ENCODE measurements at places on chromosomes 4 and X. TPM values are rescaled to one million over a fixed set of nuclear protein-coding genes. Genes with fewer than 3 reads are reported as not detected.

GRCh38 chrX:418927-419729 lies 32.4 kb upstream of the PPP2R3B start:
- no peak for DNase-seq

GRCh38 chrX:24235084-24235710 lies 78.7 kb downstream of the SUPT20HL2 start:
- no peak for DNase-seq

The PDE5A gene
- 6.1 TPM for total RNA-seq

The HELT gene
- not detected for total RNA-seq

All from omental fat pad (tissue), 4 donors.